ENCODE measurements at places on chromosomes 3 and 15.

GRCh38 chr3:194255252-194256039, 95.7 kb downstream of the CPN2 start:
- DNase-seq = no peak

- DNase-seq = no peak
These were observed 136.2 kb downstream of the SMAD6 start for GRCh38 chr15:66838202-66838601.

- DNase-seq = no peak
These were observed 164.1 kb upstream of the SLC2A2 start for GRCh38 chr3:171190668-171191067.

DNA sequence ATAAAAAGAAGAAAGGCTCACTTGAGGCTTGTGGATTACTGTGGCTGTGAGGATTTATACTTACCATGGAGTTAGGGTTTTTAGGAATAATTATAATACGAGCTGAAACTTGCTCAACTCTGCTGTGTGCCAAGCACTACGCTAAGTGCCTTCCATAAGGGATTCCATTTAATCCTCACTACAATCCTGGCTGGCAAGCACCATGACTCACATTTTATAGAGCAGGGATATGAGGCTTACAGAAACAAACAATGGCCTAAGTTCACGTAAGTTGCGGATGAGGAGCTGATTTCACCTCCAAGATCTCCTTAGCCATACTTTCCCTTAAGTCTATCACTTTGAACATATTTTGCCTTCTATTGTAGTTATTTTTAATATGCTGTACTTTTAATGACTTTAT, 43.9 kb upstream of the ARL8B start:
- DNase-seq = no peak

DNA sequence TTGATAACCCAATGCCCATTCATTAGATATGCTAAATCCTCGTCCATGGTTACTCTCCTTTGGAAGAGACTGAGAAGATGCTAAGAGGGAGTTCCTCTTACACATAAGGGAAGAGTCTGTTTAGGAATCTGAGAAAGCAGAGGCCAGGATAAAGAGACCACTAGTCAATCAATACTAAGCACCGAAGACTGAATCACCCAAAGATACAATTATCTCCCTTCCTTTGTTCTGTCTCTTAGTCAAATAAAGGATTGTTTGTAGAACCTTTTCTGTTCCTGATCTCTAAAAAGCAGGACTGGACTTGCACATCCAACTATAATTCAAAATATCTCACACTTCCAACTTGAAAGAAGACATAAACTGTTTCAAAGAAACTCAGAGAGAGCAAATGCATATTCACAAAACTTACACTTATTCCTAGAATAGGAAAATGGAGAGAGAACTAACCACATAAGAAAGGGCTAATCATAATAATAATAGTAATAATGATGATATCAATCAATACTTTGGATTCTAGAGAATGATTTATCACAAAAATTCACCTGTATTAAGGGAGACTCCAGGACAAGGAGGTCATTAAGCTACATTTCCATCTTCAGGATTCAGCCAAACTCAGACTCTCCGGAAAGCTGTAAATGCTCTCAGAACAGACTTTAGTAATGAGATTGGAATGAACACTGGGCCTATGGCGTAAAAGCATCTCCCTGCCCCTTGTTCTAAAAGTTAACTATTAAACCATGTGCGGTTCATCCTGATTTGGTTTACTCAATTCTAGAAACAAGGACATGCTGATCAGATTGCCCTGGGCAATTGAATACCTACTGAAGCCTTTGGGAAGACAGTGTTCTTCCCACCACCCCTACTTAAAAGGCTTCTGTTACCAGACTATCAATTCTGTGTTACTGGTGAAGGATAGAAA, 401.5 kb downstream of the ZBTB20 start:
- DNase-seq = no peak

GRCh38 chr15:98530570-98530969, 117.8 kb upstream of the IGF1R start:
- DNase-seq = no peak

DNA sequence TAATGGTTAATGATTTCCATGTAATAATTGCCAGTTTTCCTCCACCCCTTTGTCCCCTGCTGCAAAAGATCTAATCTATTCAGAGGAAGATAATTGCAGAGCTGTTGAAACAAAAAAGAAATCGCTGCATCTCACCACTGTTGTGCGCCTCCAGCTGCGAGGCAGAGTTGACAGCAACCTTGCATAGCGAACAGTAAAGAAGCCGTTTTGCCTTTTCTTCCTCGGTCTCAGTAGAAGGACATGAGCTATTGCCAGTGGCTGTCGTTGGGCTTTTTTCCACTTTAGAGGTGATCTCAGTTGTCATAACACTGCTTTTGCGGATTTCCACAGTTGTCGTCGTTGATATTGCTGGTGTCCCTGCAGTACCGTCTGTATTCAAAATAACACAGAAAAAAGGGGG, 314.2 kb downstream of the ZNF385D start:
- DNase-seq = no peak

- no peak for DNase-seq
These were observed 5.8 kb downstream of the ANO10 start for GRCh38 chr3:43616034-43616433.

GRCh38 chr3:30495172-30496065, 111.0 kb upstream of the TGFBR2 start:
- DNase-seq = no peak

DNA sequence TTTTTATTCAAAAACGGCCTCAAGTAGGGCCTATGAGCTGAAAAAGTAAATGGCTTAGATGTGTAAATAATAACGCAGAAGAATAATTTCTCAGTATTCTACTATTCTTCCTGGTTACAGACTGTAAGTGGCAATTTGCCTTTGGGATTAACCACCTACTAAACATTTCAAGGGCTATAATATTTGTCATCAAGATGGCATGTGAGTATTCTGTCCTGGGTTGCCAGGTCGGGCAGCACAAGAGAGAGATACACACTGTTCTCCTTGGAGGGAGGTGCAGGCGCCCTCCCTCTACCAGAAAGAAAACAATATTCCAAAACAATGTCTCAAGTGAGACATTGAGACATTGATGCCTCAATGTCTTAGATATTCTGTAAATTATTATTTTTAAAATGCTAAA, 278.4 kb downstream of the OCA2 start:
- no peak for DNase-seq

DNA sequence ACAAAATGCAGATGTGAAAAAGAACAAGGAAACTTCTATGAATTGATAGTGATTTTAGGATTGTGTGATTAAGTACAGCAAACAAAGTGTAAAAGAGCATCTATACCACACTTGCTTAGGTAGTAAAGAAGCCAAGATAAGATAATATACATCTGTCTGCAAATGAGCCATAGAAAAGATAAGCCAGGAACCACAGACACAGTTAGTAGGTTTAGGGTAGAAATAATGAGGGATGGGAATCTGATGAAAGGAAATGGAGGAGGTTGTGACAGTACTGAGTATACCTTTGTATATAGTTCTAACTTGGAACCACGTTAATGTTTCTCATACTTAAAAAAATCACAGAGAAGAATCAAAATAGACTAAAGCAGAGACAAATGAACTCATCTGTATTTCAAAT, 54.0 kb downstream of the TCF12 start:
- DNase-seq = no peak

DNA sequence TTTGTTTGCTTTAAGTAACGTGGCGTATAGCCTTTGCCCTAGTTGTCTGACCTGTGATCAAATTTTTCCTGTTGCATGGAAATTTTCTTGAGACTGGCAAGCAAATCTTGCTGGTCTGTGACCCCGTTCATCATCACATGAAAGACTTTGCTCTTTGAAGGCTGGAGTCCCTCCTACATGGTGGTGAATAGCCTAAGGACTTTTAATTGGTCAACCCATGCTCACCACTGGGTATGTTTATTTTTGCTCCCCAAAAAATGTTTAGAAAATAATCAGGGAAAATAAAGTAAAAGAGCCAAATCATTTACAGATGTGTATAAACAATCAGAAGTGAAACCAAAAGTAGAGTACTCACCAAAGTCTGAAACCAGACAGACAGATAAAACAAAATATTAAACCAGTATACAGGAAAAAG, 1075.3 kb upstream of the ALCAM start:
- no peak for DNase-seq

DNA sequence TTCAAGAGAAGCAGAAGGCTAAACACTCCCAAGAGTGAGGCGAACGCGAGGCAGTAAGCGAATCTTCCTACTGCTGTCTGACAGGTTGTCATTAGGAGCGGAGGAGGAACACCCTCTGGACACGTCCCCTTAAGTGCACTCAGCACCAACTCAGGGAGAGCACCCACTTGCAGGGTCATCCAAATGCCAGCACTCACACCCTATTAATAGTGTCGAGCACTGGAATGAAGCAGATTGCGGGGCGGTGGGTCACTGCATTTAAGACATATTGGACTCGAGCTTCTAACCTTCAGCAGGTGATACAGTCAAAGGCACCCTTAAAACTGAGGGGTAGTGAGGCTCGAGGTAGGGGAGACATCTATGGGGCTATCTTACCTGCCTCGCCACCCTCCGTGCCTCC, 28.7 kb downstream of the SH3BP5 start:
- no peak for DNase-seq

GRCh38 chr15:60255390-60255789, 142.4 kb downstream of the ANXA2 start:
- DNase-seq = no peak

GRCh38 chr3:126378341-126378751, 16.4 kb upstream of the CFAP100 start:
- no peak for DNase-seq

- DNase-seq = no peak
These were observed 25.9 kb upstream of the CDV3 start for GRCh38 chr3:133547432-133548041.

- no peak for DNase-seq
These were observed 1.4 kb upstream of the NECTIN3 start for GRCh38 chr3:111069974-111070771.

DNA sequence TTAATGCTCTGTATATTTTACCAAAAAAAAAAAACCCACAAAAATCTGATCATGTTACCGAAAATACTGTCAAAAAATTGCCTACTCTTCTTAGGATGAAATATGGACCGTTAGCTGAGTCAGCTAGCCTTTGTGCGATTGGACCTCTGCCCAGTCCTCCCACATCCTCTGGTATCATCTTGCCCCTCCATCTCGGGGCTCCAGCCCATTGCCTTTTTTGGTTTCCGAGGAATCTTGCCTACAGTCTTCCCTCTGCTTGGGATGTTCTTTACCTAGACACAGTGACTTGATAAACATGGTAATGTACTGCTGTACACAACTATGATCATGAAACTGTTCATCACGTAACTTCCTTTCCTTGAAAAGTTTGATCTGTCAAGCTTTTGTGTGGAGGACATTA, 371.4 kb downstream of the SV2B start:
- DNase-seq = no peak

DNA sequence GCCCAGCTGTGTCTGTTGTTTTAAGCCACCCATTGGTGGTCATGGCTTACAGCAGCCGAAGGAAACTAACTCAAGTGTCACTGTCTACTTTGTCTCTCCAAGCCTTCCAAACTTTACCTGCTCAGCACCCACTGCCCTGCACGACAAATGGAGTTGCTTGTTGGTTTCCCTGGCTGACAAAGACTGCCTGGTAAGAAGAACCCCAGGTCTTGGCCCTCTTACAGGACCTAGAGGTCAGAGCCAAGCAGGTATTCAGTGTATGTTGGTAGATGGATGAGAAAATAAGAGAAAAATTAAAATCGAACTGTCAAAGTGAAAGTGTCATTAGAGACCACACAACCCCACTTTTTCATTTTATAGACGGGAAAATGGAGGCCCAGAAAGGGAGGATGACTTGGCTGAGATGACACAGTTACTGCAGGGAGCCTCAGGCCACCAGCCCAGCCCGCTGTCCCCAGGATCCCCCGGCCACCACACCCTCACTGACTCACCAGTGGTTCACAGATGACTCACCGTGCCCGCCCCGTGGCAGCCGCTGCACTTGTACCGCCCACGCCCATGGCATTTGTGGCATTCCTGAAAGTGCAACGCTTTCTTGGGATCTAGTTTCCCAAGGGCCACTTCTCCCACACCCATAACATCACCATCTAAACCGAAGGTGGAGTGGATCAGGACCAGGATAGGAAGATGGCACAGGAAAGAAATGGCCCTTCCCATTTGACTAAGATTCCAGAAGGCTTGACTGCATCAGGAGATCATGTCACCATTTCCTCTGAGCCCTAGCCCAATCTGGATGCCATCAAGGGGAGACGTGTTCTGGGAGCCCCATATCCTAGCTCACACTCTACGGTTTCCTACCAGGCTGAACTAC, 15.2 kb downstream of the SSUH2 start:
- DNase-seq = no peak

DNA sequence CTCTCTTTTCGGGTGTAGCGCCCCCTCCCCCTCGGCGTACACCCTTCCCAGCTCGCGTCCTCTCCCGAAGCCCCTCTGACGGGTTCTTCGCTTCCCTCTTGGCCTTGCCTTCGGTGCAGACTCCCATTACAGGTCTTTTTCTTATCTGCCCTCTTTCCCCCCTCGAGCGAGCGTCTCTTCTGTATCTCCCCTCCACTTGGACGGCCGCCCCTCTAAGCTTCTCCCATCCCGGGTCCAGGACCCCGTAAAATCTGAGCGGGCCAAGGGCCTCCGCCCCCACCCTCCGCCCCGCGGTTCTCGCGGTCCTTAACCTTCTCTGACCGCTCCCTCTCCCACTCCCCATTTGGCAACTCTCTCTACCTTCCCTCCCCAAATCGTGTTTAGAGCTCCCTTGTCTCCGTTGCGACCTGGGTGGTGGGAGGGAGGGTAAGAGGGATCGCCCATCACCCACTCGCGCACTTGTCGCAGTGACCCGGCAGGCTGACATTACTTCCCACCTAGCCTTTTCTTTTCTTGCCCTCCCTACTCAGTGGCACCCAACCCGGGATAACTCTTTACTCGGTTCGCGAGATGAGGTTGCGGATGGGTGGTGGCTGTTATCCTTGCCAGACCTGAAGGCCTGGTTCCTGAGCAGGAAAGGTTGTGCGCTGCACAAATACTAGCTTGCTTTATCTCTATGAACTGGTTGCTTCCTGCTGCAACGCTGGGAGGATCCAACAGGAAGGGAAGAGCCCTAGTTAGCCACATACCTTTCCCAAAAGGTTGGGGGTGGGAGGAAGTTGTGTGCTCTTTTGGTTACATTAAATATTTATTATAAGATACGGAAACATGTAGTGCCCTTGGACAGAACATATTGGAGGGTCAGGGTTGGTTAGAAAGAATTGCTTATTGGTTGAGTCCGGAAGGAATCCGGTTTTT, 922 bp downstream of the RAB11A start:
- peak; percentile 20 for DNase-seq

GRCh38 chr3:11047500-11047899, 55.0 kb downstream of the SLC6A1 start:
- no peak for DNase-seq

DNA sequence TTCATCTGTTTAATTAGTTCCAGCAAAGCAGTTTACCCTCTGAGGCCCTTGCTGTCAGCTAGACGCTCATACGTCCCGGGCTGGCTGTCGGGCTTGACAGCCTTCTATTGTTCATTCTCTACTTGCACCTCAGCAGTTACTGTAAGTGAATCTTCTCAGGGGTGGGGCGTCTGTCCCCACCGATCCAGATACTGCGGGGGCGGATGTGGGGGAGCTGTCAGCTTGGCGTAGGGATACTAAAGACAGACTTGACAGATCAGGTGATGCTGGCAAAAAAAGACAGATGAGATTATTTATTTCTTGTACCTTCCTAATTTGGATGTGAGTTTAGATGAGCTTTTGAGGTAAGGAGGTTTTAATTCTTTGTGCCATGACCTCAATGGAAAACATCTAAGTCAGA, 315.3 kb downstream of the NR2F2 start:
- no peak for DNase-seq

- no peak for DNase-seq
These were observed 121.9 kb downstream of the ABI3BP start for GRCh38 chr3:100871306-100871705.
